Tongue (tissue), 3 donors: ENCODE measurements at places on chromosomes 3 and 15.
A peak's percentile ranks its signal among the peaks of the same experiment; 100 is the strongest.

DNA sequence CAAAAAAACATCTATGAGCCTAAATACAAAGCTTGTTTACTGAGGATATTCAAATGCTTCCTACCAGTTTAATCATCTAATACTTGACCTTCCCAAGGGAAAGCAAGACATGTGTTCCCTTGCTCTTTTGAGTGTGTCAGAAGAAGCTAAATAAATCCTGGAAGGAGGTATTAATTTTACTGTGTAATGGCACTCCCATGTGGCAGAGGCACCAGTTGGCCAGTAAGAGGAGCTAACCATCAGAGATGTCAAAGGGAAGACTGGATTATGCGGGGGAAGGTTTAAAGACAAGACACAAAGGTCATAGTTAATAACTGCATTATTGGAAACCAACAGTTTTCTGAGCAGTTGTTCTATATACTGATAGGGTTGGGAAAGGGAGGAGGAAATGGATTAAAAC, 125.1 kb downstream of the SUCLG2 start:
- DNase-seq, result no peak

GRCh38 chr3:25448750-25449692, 21.0 kb downstream of the RARB start:
- DNase-seq, result peak; percentile 91

DNA sequence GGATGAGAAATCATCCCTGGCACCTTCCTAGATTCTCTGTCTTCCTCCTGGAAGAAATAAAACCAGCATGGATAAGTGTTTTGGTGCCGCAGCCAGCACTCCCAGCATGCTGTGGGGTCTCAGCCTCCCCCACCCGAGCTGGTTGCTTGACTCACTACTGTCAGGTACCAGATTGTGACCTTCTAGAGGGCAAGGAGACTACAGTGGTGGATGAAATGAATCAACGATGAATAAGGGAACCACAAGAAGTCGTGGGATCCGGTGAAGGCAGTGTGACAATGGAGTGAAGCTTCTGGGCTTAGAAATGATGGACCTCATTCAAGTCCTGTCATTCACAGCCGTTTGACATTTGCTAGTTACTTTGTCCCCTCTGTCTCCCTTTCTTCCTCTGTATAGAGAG, 50.2 kb upstream of the SLCO3A1 start:
- no peak for DNase-seq

GRCh38 chr3:169850618-169851017, 19.1 kb downstream of the LRRC31 start:
- no peak for DNase-seq

GRCh38 chr15:69489073-69489571, 36.5 kb downstream of the RPLP1 start:
- peak; percentile 51 for DNase-seq

GRCh38 chr3:127028781-127029657, 46.1 kb downstream of the PLXNA1 start:
- DNase-seq, result no peak

GRCh38 chr15:35979608-35980007, 433.6 kb upstream of the DPH6 start:
- DNase-seq, result no peak

DNA sequence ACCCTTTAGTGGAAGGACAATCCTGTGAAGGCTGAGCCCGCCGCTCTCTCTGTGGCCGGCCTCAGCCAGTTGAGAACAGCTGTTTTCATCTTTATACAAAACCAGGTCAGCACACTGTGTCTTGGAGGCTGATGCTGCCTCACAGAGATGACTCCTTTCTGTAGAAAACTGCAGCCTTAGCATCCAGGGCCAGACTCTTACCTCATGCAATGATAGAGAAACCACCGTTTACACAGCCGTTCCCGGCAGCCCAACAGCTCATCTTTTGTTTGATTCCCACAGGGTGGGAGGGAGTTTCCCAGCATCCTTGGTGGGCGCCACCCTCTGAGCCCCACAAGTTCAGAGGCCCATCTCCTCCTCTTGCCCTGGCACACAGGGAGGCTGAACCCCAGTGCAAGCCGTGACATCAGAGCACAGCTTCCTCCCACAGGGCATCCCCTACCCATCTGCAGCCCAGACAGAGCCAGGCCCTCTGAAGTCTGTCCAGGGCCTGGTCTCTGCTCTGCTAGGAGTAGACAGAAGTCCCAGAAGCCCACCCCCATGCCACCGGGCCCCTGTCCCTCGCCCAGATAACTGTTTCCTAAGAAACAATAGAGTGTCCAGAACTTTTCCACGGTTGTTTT, 105.0 kb downstream of the LRRK1 start:
- DNase-seq, result peak; percentile 74
